Coronary artery (tissue), 2 donors: ENCODE measurements at places on chromosomes 3 and 15.

DNA sequence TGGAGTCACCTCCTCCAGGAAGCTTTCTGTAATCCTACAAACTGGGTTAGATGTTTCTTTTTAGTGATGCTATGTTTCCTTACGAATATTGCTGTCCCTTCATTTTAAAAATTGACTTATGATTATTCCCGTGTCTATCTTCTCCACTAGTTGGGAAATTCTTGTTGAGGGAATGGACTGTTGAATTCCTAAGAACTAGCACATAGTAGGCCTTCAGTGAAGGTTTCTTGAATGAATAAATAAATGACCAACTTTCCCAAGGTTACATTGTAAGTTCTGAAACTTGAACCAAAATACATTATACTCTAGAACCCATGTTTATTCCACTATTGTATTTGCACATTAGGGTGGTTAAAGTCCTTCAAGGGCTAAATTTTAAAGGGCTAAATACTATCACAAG is 812 bp upstream of the IL20RB start:
- DNase-seq, result no peak

GRCh38 chr15:31307270-31308184 is 19.1 kb upstream of the KLF13 start:
- no peak for DNase-seq

DNA sequence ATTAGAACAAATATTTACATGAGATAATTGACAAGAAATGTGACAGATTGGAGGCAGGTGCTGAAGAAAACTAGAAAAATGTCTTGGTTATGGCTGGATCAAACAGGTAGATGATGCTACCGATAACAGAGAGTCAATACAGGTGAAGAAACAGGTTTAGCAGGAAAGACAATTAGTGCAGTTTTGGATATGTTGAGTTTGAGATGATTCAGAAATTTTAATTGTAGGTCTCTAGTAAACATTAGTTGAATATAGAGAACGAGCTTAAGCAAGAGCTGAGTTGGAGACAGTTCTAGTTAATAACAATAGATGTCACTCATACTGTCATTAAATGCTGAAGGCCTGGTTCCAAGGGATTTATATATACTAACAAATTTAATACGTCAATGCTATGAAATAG is 524.4 kb downstream of the NSUN3 start:
- no peak for DNase-seq

- no peak for DNase-seq
Measured at GRCh38 chr3:149604125-149604875, 53.5 kb downstream of the WWTR1 start.

DNA sequence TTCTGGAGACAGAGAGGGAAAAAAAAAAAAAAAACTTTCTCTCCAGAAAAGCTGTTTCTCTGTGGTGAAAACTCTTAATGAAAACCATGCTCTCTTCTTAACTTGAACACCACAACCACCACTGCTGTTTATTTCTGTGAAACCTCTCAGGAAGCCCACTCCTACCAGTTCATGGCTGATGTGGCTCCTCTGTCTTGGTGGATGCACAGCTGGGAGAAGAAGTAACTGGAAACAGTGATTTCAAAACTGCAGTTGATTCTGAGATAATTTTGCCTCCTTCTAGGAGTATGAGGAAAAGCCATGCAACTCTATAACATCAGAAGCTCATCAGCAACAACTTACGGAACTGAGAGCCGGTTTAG is 40.2 kb upstream of the PYGO1 start:
- no peak for DNase-seq

DNA sequence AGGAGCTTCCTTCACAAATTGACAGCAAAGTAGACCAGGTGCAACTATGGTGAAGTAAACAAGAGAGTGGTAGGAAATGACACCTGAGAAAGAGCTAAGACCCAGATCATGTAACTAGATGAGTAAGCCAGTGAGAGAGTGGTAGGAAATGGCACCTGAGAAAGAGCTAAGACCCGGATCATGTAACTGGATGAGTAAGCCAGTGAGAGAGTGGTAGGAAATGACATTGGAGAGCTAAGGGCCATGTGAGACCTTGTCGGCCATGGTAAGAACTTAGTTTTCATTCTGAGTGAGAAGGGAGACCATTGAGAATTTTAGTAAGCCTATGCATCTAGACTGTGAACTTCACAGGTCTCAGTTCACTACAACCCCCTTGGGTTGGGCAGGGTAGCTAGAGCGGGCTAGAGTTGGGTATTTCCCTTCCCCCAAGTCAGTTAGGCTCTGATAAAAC is 5.4 kb upstream of the SENP7 start:
- no peak for DNase-seq

DNA sequence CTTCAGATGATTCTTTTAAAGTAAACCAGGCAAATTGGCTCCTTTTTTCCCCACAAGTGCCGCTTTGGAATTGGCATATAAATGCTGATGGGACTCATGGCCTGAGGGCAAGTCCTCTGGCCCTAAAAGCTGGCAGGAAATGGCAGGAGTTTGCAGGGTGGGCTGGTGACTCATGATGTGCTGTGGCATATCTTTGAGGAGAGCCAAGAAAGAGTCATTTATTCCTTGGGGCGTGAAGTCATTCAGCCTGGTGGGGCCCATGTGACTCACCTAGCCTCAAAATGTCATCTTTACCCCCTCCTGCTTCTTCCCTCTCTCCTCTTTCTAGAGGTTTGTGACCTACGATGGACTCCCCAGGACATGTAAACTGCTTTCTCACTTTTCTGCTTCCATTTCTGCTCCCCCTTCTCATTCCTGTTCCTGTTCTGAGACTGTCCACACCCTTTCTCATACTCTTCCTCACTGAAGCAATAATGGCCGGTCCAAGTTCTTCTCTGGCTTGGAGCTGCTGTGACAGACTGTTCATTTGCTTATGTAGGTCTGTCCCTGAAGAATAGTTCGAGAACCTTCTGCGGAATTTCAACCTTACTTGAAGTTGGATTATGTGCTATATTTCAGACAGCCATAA is 326.1 kb downstream of the SATB1 start:
- no peak for DNase-seq

GRCh38 chr3:32873531-32874130 is 55.8 kb downstream of the TRIM71 start:
- no peak for DNase-seq

GRCh38 chr15:59437817-59438624 is at the start of gene FAM81A:
TSS of gene FAM81A (plus strand) at chr15:59438186. CDS start at chr15:59458627, 20,441 bp downstream.
- DNase-seq, result peak; percentile 91

DNA sequence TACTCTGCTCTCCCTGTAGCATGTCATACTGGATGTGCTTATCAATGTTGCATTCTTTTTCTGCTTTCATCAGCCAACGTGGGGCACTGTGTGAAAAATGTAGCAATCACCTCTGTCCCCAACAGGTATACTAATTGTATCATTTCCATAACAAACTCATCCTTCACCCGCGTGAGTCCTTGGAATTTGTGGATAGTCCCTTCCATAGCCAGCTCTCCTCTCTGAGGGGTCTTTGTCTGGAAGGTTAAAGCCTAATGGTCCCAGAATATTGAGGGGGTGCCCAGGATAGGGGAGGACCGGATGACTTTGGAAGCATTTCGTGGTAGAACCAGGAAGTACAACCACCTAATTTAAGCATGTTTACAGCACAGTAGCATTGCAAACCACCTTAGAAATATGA is 124.6 kb downstream of the FOXB1 start:
- no peak for DNase-seq

- no peak for DNase-seq
Measured at GRCh38 chr3:72434296-72434695, 413.9 kb downstream of the SHQ1 start.

GRCh38 chr3:6601374-6601773 is 259.5 kb upstream of the GRM7 start:
- DNase-seq, result no peak

- DNase-seq, result no peak
Measured at GRCh38 chr3:171566803-171567422, 106.7 kb upstream of the TNIK start.

- no peak for DNase-seq
Measured at GRCh38 chr3:69864766-69865165, 125.5 kb downstream of the MITF start.

DNA sequence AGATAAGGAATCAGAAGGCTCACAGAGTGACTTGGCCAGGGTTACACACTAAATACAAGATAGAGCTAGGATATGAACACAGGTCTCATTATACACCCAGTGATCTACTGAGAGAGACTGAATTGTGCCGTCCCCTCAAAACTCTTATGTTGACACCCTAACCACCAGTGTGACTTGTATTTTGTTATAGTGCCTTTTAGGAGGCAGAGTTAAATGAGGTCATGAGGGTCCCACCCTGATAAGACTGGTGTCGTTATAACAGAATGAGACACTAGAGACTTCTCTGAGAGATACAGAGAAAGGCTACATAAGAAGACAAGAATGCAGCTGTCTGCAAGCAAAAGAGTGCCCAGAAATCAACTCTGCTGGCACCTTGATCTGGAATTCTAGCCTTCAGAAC is 12.6 kb downstream of the KPNA1 start:
- DNase-seq, result no peak

DNA sequence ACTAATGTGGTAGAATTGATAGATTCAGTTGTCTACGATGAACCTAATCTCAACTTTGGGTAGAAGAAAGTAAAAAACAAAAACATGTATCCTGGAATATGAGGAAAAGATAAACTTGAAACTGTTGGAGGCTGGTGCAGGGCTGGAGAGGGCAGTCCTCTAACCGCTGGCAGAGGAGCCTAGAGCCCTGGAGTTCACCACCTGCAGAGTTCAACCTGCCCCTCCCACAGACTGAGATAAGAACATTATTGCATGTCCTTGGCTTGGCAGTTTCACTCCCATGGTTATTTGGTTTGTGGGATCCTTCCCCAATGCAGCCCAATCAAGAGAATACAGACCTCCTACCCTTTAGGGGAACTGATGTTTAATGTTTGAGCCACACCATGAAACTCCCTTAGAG is 53.2 kb upstream of the GATM start:
- DNase-seq, result no peak

DNA sequence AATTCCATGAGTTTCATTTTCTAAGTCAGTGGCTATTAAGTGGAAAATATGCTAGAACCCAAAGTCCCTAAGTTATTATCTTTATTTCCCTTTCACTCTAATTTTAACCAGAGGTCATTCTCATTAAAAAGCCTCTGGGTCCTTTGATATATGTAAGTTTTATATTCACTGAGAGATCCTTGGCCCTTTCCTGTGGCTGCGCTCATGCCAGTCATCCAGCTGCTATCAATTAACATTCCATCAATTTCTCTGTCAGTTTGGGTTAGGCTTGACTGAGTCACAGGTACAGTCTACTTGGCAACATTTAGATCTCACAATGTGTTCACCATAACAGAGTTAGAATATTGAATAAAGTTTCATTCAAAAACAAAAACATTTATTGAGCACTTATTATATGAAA is 58.0 kb upstream of the FBN1 start:
- DNase-seq, result no peak

DNA sequence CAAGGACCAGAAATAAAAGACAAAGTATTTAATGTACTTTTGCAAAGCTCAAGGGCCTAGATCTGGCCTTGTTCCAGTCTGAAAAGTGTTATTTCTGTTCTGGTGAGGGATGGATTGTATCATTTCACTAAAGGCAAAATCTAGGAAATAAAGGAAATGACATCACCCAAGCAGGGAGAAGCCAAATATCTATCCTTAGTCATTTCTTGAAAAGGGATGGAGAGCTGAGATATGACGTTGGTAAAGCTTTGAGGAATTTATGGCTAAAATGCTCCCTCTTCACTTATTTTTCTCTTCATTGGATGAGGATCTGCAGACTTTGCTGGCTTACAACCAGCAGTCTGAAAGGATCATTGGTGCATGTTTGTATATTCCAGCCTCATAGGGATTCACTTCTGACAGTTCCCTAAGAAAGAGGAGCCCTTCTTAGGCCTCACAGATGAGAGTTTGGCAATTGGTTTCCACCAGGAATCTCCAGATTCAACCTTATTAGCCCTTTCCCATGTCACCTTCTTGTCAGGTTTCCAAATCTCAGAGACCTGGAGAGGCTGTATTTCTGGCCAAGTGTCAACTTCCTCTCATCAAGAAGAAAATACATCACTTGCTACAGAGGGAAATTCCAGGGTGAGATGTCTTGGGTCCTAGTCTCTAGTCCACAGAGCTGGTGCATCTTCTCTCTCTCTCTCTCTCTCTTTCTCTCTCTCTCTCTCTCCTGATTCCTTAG is 93.7 kb upstream of the BOC start:
- no peak for DNase-seq

DNA sequence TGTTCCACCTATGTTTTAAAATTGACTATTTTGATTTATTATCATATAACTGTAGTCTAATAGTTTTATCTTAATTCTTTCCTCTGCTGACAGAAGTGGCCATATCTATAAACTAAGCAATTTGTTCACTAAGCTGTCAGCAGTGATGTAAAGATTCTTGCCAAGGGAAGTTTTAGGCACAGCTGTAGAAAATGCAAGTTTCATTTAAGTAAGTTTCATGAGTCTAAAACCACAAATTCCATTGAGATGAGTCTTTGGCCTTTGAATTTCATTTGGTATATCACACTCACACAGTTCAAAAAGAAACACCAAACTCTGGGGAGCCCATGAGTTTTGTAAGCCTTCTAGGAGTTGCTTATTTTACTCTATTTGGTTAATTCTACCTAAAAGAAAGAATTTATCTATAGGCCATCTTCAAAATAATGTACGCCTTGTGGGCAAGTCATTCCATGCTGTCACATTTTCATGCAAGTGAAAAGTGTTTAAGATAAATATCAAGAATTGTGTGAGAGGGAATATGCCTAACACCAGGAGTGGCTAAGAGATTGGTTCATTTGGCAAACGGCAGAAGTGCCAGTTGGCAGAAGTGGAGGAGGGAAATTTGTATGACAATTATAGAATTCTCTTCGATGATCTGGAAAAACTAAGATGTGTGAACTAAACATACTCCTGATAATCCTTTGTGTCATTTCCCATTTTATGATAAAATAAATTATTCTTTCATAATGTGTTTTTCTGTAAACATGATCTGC is 292.9 kb downstream of the ZIC4 start:
- DNase-seq, result no peak

DNA sequence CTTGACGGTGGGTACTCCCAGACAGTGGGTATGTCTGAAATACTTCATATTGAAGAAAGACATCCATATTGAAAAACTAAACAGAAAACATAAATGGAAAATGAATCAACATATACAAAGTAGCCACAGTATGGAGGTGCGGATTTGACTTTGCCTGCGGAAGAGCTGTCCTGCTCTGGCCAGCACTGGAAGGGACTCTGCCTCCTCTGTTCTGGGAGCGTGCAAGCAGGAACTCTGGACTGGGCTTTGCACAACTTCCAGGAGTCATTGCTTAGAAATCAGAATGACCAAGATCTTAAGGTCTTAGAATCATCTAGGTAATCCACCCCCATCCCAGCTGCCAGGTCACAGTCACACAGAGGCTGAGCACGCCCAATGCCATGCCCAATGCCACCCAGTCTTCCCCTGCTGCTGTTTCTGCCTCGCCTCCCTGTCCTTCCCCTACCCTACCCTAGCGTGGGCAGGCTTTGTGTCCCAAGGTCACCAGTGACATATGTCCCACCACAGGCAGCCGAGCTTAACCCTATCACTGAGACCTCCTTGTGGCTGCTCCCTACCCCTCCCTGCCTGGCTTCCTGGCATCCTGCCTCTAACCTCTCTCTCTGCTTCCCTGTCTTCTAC is 36.3 kb downstream of the CDC25A start:
- DNase-seq, result no peak
